GM12864 (cell line): ENCODE measurements at places on chromosomes 2 and 18.

GRCh38 chr2:41483982-41484857, 563.6 kb upstream of the PKDCC start:
- no peak for DNase-seq

DNA sequence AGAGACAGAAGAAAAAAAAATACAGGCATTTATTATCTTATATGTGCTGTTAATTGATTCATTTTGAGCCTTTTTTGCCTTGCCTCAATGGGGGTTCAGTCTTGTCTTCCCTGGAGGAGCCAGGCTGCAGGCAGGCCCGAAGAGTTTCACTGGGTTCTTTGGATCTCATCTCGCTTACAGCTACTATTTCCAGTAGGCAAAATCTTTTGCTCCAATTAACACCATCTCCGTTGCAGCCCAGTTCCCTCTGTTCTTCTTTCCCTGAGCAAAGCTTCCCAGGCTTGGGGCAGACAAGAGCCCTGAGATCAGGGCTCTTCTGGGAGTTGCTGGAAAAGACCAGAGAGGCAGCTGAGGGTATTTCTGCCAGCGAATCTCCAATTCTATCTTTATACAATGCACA, 168.8 kb upstream of the CELF4 start:
- DNase-seq, result no peak

GRCh38 chr2:106700616-106701015, 185.4 kb downstream of the ST6GAL2 start:
- DNase-seq, result no peak

GRCh38 chr18:37684590-37684989, 119.0 kb upstream of the CELF4 start:
- no peak for DNase-seq

DNA sequence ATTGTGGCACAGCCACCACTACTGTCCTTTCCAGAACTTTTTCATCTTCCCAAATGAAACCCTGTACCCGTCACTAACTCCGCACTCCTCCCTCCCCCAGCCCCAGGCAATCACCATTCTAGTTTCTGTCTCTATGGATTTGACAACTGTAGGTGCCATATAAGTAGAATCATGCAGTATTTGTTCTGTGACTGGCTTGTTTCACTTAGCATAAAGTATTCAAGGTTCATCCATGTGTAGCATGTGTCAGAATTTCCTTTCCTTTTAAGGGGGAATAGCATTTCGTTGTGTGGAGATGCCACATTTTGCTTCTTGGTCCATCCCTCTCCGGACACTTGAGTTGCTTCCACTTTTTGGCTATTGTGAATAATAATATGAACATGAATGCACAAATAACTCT, 842 bp upstream of the CKAP2L start:
- no peak for DNase-seq

GRCh38 chr2:47654790-47655562, 128.0 kb upstream of the MSH6 start:
- peak; percentile 80 for DNase-seq

GRCh38 chr2:239006622-239007285, 158.9 kb downstream of the TWIST2 start:
- DNase-seq, result no peak

GRCh38 chr2:10331702-10332401, 29.1 kb downstream of the HPCAL1 start:
- DNase-seq, result no peak
